NCI-H748 treated with DMSO at 0.1 percent for 48 hours (cell line): ENCODE measurements at places on chromosomes 1 and 21.

GRCh38 chr1:169155675-169156074 is 49.2 kb downstream of the ATP1B1 start:
- no peak for DNase-seq

GRCh38 chr1:204260601-204261197 is 46.9 kb upstream of the GOLT1A start:
- no peak for DNase-seq

GRCh38 chr1:44014365-44015104 is 16.7 kb downstream of the SLC6A9 start:
- no peak for DNase-seq

- no peak for DNase-seq
These were observed 43.8 kb downstream of the HIVEP3 start for GRCh38 chr1:41874903-41875411.

GRCh38 chr1:119084798-119085197 is 55.7 kb downstream of the WARS2 start:
- no peak for DNase-seq

DNA sequence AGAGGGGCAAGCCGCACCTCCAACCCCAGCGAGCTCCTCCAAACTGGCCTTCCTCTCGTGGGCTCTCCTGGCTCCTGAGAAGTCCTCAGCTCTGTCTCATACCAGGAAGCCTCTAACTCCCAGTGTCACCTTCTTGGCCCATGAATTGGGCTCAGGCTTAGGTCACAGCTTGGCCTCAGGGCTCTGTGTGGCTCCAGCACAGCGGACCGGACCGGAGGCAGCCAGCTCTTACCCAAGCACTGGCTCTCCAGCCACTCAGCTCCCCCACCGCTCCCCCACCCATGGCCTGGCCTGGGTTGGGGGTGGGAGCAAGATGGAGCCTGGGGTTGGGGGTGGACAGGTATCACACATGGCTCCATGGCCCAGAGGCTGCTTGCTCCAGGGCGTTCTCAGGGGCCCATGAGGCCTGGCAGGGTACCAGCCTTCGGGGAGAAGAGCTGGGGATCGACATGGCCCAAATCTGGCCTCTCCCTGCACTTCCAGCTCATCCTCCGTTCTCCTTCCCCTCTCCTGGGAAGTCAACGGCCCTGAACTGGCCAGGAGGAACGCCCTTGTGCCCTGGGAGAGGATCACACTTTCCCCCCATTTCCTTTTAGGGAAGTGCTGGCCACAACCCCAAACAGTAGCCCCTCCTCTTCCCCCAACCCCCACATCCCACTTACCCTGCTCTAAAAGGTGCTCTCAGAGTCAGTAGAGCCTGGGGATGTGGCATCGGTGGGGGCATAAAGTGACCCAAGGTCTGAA is 97.5 kb downstream of the CASZ1 start:
- DNase-seq, result no peak

- DNase-seq, result no peak
These were observed 77.4 kb upstream of the VAMP3 start for GRCh38 chr1:7693662-7694061.

DNA sequence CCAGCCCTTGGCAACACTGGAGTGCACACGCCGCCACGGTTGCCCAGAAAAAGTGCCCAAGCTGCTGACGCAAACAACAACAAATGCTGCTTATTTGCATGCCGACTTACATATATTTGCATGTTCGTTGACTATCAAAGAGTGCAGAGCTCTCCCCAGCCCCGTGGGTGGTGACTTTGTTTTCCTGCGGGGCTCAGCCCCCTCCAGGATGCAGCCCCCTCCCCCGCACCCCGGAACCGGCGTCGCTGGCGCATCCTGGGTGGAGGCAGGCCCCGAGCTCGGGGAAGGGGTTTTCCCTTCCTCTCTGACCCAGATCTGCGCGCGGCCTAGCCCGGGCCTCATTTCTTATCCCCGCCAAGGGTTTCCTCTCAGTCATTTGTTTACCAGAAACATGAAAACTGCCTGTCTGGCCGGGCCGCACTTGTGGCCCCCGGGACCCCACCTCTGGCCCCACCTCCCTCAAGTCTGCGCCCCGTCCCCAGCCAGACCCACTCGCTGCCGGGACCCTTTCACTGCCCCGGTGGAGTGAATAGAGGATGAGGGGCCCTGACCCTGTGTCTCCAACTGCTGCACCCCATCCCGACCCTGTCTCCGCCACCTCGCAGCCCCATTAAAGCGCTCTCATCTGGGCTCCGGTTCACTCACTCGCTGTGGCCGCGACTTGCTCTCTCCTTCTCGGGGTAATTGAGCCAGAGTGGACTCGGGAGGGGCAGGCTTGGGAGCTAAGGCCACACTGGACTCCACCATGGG is 5.5 kb downstream of the TNFRSF25 start:
- no peak for DNase-seq

- DNase-seq, result no peak
These were observed 2.0 kb upstream of the C1orf174 start for GRCh38 chr1:3902111-3902511.

- no peak for DNase-seq
These were observed 10.5 kb downstream of the LGR6 start for GRCh38 chr1:202204065-202204464.

GRCh38 chr21:26952374-26953066 is 14.4 kb downstream of the ADAMTS5 start:
- no peak for DNase-seq

DNA sequence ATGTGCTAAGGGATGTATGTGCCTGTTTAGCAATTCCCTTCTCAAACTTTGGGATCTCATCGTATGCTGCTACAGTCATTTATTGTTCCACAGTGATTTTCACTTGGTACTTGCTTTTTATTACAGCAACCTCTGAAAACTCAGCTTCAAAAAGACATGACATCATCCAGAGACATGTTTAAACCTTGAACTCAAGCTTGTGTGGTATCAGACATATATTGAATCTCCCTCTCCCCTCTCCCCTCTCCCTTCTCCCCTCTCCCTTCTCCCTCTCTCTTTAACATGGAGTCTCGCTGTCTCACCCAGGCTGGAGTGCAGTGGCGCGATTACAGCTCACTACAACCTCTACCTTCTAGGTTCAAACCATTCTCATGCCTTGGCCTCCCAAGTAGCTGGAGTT is 19.5 kb upstream of the TUT4 start:
- no peak for DNase-seq

- no peak for DNase-seq
These were observed 48.6 kb downstream of the WNT2B start for GRCh38 chr1:112557385-112557784.

DNA sequence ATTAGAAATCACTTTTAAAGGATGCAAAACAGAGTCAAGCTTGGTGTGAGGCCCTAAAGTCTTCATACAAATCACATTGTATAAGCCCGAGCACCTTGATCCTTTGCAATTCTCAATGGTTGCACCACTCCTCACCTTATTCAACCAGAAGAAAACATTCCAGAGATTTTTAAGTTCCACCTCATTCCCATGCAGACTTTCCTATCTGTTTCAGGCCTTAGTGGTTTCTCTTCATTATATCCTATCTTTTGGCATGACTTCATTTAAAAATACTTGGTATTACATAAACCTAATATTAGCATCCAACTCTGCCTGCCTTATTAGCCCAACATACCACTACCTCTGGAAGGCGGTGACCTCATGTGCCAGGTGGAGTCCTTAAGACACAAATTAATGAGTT is 9.3 kb upstream of the GREM2 start:
- no peak for DNase-seq

- no peak for DNase-seq
These were observed 2.8 kb downstream of the CLDN19 start for GRCh38 chr1:42737257-42737656.

DNA sequence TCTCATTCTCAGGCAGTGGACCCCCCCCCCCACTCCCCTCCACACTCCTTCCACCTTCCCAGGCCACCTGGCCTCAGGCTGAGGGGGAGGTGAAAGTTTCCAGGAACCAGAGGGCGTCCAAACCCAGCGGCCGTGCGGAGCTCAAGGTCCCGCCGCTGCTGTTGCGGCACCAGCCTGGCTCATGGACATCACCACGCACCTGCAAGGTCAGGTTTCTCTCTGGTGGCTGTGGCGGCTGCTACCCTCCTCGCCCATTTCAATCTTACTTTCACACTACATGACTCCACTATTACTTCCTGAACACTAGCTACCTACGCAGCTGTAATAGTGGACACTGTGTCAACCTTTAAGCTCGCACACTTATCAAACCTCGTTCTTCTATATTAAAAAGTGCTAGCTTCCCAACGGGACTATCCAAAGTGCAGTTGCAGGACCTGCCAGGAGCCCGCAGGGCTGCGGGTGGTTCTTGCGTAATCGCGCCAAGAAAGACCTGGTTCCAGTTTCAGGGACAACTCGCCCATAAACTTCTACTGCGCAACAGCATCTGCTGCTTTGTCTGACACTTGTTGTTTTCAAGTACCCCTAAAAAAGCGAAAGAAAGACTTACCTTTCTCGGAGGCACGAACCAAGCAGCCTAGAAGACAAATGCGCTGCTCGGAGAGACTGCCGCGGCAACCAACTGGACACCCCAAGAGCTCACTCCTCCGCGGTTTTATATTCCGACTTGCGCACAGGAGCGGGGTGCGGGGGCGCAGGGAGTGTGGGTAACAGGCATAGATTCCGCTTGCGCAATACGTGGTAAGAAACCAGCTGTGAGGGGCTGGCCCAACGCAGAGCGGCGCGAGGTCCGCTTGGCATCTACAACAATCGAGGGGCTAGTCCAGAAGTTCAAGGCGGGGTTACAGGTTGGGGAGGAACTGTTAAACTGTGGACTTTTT is at the start of gene DIRAS3:
Gene DIRAS3, minus strand, starts transcription at position 687 of the 938 bp plus-strand sequence. CDS start 3,330 bp downstream, outside the sequence.
- DNase-seq, result peak; percentile 33

DNA sequence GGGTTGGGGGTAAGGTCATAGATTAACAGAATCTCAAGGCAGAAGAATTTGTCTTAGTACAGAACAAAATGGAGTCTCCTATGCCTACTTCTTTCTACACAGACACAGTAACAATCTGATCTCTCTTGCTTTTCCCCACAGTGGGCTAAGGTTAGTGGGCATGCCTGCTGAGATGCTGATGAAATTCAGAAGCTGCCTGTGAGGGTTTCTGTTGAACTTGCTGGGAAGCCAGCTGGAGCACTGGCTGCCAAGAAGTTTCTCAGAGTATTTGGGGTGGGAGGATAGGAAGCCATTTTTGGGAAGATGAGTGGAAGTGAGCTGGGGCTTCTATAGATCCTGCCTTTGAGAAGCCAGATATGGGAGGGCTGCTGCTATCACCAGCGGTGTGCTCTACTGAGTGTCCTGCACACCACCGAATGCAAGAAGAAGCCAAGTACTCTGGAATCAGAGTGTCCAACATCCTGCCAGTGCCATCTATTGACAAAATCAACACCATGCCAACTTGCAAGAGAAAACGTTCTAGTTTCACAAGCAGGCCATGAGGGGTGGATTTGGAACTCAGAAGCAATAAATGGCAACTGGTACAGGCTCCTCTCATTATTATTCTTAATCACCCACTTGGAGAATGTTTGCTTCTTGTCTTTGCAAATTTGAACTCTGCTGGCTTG is 102.7 kb downstream of the PTPRU start:
- no peak for DNase-seq

DNA sequence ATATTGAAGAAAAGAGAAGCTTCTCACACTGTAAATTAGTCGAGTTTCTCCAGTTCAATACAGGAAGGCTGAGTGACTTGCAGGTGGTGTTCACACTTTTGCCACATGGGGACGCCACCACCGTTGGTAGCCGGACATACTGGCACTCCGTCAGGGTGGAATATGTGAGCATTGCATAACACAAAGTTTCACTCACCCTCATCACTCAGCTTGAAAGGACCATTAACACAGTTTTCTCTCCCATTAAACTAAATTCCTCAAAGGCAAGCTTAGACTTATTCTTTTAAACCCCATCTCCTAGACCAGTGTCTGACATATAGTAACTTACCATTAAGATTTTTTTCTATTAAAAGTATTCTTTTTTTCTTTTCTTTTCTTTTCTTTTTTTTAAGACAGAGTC is 105.3 kb upstream of the SERBP1 start:
- peak; percentile 39 for DNase-seq

DNA sequence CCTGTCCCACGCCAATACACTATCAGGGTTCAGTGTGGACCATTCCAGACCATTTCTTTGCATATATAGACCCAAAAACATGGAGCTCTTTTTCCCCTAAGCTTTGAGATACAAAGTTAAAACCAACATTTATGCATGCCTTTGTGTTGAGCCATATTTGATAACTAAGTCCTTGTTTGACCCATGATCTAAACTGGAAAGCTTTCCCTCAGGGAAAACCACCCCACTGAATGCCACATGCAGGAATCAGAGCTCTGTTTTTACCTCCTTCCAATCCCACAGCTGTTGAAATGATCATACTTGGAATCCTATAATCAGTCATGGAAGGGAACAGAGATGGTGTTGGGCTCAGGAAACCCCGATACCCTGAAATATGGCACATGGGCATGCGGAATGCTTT is 14.8 kb upstream of the SLC45A1 start:
- DNase-seq, result no peak

- DNase-seq, result no peak
These were observed 30.7 kb upstream of the SLC19A1 start for GRCh38 chr21:45572783-45573451.

GRCh38 chr1:92509619-92510018 is 22.9 kb upstream of the GFI1 start:
- DNase-seq, result no peak

DNA sequence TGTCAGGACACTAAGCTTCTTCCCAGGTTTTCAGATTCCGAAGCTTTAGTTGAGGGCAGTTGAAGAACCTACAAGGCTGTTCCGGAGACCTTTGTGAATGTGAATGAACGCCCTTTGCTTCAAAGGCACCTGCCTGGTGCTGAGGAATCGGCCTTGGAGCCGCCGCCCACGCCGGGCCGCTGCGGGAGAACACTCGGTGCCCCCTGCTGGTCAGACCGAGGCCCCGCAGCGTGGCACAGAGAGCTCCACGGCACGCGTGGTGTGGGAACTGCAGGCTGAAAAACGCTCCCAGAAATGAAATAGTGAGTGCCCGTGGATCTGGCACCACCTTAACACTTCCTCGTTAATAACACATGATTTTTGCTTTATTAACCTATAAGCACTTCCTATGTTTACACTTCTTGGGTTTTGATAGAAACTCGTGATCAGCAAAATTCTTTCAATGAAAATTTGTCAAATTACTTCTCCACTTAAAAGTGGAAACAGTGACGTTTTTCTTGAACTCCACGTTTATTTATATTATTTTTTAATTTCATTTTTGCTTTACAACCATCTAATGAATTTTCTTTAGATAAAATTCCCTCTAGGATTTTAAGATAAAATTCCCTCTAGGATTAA is 460.6 kb downstream of the DSCAM start:
- peak; percentile 41 for DNase-seq

DNA sequence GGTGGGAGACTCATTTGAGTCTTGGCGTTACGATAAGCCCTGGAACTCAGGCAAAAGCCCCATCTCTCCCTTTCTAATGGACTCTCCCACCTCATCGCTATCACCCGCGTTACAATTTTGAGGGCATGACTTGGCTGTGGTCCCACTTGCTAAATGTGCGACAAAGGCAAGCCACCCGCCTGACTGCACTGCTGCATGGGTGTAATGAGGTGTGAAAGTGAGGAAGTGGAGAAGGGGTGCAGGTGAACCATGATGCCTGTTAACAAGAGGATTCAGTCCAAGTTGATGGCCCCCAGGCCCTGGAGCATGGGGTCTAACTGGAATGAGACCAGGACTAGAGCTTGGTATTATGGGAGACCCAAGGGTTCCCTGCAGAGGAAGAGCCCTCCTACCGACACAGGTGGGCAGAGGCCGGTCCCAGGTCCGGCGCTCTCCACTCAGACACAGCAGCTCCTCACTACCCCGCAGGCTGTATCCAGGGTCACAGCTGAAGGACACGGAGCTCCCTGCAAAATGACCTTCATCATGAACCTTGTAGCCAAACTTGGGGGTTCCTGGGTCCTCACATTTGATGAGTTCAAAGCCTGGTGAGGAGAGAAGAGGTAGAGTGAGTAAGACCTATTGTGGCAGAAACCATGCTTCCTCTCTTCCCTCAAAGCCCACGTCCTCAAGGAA is 165.4 kb upstream of the HMGB4 start:
- DNase-seq, result no peak
